Naive thymus-derived CD8-positive, alpha-beta T cell (primary cell): ENCODE measurements at places on chromosomes 11 and 22. TPM values are rescaled to one million over a fixed set of nuclear protein-coding genes. Genes with fewer than 3 reads are reported as not detected.

The DHCR7 gene
- polyA plus RNA-seq: 18.7 TPM

The RAB38 gene
- polyA plus RNA-seq: 1.0 TPM

The SPA17 gene
- 1.7 TPM for polyA plus RNA-seq

The FGF3 gene
- not detected for polyA plus RNA-seq
